NCI-H748 treated with DMSO at 0.1 percent for 48 hours (cell line): ENCODE measurements at places on chromosomes 3 and 15.
A peak's percentile ranks its signal among the peaks of the same experiment; 100 is the strongest.

DNA sequence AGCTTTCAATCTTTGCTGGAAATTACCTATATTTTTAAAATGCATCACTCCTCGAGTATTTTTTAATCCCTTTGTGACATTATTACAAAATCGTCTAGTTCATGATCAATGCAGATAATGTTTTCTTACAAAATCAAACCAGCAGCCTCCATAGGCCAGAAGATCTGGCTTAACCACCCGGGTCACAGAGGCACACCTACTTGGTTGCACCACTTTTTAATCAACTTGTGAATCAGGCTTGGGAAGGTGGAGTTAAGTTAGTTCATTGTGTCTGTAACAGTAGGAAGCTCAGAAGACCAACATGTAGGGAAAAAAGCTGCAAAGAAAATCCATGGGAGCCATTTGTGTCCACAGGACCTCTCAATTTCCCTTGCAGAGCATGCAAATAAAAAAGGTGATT is 148.0 kb downstream of the TP63 start:
- no peak for DNase-seq

GRCh38 chr3:69439643-69440270 is 53.9 kb upstream of the FRMD4B start:
- no peak for DNase-seq

- DNase-seq, result no peak
Observed at GRCh38 chr15:65083262-65083701, 6.7 kb downstream of the KBTBD13 start.

GRCh38 chr3:58749948-58750347 is 83.4 kb upstream of the FAM3D start:
- no peak for DNase-seq

- DNase-seq, result no peak
Observed at GRCh38 chr3:187403768-187404288, 35.6 kb downstream of the RTP4 start.

DNA sequence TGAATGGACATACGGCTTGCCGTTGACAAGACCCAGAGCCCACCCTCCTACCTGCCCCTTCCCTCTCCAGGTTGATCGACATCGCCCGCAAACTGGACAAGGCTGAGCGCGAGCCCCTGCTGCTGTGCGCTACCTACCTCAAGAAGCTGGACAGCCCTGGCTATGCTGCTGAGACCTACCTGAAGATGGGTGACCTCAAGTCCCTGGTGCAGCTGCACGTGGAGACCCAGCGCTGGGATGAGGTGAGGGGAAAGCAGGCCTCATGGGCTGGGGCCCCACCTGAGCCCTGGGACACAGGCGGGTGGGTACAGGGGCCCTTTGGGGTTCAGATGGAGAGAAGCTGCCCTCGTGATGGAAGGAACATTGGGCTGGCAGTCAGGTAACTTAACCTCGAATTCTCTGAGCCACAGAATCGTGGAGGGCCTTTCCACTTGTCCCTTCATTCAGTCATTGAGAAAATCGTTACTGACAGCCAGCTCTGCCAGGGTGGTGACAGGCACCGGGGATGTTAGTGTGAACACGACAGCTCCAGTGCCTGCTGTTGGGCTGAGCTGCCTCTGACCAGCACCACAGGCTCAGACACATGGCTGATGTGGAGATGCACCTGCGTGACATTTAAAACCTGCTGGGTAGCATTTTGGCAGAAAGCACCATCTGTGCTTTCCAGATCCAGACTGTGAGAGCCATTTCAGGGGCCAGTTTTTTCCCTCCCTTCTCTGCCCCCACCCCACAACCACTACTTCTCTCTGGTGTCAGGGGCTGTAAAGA is 25.6 kb upstream of the RHO start:
- no peak for DNase-seq

- DNase-seq, result peak; percentile 4
Observed at GRCh38 chr3:25229586-25229985, 198.5 kb upstream of the RARB start.

DNA sequence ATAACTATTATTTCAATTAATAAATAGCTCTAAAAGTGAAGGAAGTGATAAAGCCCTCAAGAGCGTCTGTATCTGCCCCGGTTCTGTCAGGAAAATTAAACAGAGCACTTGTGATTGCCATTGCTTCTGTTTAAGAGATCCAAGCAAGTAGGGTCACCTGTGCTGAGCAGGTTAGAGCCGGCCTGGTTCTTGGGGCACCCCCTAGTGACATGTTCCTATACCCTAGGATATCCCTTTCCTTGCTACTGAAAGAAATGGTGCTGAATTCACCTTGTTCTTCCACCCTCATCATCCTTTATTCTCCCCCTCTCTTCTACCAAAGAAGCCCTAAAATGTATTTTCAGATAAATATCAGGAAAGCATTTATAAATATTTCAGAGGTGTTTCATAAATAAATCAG is 323.5 kb downstream of the RORA start:
- DNase-seq, result no peak

GRCh38 chr15:60633426-60633968 is 154.6 kb upstream of the ICE2 start:
- DNase-seq, result no peak

GRCh38 chr3:143084856-143085731 is 34.5 kb upstream of the CHST2 start:
- no peak for DNase-seq

- no peak for DNase-seq
Observed at GRCh38 chr3:105790534-105790933, 78.3 kb downstream of the CBLB start.

- no peak for DNase-seq
Observed at GRCh38 chr3:53039376-53039752, 6.5 kb downstream of the SFMBT1 start.

DNA sequence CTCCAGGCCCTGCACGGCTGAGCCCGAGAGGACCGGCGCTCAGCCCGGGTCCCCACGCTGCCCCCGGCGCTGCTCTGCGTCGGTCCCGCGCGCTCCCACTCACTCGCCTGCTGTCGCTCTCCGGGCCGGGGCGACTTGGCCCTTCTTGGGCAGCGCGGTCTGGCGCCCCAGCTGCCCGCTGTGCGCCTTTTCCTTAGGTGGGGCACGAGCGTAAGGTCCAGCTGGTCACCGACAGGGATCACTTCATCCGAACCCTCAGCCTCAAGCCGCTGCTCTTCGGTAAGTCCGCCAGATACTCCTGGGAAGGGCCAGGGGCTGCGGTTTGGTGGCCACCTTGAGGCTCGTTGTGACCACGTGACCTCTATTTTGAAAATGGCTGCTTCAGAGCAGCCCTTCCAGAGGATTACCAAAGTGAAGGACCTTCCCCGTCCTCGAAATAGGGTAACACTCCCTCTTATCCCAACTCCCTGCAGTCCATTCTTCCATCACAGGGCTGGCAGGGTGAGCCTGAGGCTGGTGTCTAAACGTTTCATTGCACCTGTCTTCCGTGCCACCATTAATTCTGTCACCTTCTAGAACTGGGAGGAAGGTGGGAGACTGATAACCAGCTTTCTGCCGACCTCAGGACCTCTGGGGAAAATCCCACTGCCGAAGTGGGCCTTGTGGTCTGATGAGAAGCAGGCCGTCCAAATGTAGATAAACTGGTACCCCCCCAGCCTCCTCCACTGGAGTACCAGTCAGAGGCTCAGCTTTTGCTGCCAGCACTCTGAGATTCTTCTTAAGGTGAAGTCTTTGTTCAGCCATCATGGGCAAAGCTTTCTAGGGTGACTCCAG is 812 bp downstream of the P4HTM start:
- peak; percentile 3 for DNase-seq

DNA sequence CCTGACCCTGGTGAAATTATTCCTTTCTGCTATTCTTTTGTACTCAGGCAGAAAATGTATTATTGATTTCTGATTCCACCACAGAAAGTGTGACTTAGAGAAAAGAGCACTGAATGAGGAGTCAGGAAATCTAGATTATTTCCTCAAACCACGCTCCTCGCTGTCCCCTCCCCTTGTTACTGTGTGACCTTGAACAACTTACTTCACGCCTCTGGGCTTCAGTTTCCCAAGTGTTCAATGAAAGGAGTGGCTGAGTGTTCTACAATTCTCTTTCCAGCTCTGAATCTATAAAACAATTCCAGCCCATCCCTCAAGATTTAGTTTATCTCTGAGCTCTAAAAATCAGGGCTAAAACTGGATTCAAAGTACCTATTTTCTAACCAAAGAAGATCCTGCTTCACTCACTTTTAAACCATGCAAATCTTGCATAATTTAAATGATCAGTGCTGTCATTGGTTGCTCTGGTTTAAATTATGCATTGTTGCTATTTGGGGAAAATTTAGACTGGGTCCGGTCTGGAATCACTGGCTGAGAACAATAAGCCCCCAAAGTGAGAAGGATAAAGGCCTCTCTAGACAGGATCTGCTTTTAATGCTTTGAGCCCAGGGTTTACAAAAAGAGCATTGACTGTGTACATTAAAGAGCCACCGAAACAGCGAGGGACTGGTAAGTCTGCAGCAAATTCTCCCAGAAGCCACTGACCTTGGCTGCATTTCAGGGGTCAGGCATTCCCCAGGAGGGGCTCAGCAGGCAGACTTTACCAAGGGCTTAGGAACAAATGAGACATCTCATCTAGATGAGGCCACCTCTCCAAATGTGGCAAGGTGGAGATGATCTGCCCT is 3.2 kb downstream of the TNIK start:
- no peak for DNase-seq

DNA sequence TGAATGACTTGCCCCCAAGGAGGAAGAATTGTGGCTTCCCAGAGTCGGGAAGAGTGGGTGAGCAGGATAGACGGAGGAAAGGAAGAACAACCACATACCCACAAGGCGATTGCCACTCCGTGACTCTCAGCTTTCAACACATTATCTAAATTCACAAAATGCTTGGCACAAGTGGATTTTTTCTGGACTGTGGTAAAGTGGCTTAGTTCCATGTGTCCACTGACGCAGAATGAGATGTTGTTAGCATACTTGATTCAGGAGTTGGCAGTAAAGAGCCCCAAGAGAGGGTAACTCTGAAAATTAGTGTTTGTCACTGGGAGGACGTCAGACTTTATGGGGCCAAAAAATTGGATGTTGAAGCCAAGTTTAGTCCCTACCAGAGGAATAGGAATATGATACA is 198.8 kb upstream of the CTNNB1 start:
- no peak for DNase-seq

DNA sequence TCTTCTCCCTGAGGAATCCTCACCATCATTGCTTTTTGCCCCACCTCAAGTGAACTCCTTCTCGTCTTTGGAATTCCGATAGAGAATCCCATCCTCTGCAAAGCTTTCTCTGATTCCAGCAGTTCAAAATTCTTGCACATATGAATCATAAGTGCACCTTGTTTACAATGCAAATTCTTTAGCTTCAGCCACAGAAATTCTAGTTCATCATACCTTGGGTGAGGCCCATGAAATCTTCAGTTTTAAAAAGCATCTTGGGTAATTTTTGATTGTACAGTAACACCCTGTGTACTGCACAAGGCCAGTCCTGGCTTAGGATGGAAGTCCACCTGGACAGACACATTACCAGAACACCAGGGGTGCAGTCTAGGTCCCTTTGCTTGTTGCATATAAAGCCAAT is 30.8 kb downstream of the MDFIC2 start:
- no peak for DNase-seq

GRCh38 chr3:194285024-194285849 is 65.9 kb downstream of the CPN2 start:
- no peak for DNase-seq

- no peak for DNase-seq
Observed at GRCh38 chr15:87938031-87938430, 318.5 kb downstream of the NTRK3 start.

DNA sequence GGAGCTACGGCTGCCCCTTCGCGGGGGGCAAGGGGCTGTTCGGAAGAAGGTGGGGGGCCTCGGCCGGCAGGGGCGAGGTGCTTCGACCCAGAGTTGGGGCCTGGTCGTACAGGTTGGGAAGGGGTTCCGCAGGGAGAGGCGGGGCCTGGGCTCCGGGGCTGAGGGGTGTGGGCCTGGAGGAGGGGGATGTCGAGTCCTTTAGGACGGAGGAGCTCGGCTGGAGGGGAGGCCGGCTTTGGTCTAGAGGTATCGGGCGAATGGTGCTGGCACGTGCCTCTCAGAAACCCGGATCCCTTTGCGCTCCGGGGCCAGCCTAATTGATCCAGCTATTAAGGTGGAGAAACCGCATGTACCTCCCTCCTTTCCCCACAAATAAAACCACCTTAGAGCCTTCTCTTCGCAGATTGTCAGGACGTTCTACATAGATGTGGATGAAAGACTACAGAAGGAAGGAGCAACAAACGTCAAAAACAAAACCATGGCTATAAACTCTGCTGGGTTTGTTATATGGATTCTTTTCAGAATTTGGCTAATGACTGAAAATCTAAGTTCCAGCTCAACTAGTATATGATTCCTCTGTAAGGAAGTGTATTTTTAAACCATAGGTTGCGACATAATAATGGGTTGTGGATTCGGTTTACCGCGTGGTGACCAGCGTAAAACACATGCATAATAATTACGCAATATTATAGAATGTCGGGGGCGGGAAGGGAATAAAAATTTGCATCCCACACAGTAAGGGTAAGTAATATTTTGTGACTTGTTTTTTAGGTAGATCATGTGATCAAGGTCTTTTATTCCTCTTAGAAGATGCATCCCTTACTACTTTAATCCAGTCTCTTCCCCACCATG is 644 bp upstream of the NGLY1 start:
- no peak for DNase-seq

DNA sequence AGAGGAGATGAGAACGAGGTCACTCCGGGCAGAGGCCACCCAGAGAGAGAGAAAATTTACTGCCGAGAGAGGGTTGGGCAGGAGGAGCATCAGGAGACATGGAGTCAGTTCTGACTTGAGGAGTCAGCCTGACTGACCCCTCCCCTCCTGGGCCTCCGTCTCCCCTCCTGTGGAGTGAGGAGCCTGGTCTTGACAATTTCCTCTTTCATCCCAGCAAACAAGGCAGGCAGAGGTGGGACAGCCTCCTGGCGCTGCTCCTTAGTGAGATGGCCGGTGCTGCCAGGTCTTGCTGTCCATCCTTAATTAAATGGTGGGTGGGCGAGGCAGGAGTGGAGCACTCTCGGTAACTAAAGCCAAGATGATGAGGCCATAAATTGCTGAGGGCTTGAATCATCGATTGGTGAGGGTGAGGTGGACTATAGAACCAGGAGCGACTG is 60.6 kb downstream of the CYP11A1 start:
- DNase-seq, result no peak

GRCh38 chr15:101175401-101175800 is 76.4 kb downstream of the CHSY1 start:
- no peak for DNase-seq

- DNase-seq, result no peak
Observed at GRCh38 chr3:63960048-63960711, 48.0 kb upstream of the SCAANT1 start.

- DNase-seq, result no peak
Observed at GRCh38 chr3:120450600-120451271, at the start of gene FSTL1. Gene FSTL1 (minus strand): TSS chr3:120450992. CDS start chr3:120450746, 246 bp downstream.

DNA sequence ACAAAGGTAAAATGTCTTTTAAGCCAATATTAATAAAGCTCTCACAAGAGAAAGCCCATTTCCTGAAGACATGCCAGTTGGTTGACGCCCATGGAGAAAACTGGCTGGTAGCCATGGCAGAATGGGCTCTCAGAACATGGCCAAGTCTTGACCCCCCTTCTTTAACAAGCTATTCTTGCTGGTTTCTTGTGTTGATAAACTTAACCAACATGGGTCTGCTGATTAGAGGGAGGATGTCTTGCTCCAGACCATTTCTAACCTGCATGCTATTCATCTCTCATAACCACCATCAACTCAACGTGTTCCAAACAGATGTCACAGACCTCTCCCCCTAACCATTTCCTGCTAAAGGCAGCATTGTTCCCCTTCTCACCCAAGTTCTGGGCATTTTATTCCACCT is 25.7 kb downstream of the NTRK3 start:
- no peak for DNase-seq
